Inflammatory macrophage treated with lipopolysaccharide for 1 hour (primary cell): ENCODE measurements at places on chromosomes 7 and 10.

DNA sequence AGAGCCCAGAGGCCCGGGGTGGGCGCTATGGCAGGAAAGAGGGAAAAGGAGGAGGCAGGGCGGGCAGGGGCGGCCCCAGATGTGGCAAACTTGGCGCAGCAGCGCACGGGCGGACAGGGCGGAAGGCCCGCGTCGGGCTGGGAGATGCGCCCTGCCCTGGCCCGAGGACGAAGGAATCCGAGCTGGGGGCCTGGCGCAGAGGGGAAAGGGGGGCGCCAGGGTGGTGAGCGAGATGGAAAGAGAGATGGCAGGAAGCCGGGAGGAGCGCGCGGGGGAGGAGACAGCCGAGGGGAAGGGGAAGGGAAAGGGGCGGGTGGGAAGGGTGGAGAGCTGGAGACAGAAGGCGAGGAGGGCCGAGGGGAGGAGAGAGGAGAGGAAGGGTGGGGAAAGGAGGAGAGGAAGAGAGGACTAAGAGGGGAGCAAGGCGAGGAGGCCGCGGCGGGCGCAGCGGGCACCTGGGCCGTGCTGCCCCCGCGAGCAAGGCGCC, at the start of gene MARVELD1:
Gene MARVELD1, plus strand, starts transcription at position 392 of the 487 bp plus-strand sequence. CDS start 147 bp downstream, outside the sequence.
- DNase-seq, result no peak

GRCh38 chr10:87585565-87586514, 73.8 kb upstream of the PAPSS2 start:
- no peak for DNase-seq

DNA sequence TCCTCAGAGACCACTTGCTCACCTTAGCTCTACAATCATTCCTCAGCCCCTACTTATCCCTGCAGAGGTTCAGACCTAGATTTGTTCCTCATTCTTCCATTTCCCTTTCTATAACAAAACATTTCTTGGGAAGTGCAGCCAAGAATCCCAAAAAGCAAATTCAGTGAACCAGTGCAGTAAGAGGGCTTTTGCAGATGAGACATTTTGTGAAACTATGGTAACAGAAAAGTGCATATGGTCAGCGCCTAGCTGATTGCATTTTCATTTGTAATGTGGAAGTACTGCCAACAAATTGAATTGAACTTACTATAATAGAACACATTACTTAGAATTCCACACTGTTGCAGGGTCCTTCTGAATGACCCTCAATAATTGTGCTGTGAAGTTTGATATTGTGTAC, 18.6 kb downstream of the AGMO start:
- no peak for DNase-seq

- no peak for DNase-seq
Measured at GRCh38 chr7:22718911-22719420, 8.0 kb upstream of the IL6 start.

- DNase-seq, result no peak
Measured at GRCh38 chr7:104111271-104111670, 96.5 kb downstream of the ORC5 start.

DNA sequence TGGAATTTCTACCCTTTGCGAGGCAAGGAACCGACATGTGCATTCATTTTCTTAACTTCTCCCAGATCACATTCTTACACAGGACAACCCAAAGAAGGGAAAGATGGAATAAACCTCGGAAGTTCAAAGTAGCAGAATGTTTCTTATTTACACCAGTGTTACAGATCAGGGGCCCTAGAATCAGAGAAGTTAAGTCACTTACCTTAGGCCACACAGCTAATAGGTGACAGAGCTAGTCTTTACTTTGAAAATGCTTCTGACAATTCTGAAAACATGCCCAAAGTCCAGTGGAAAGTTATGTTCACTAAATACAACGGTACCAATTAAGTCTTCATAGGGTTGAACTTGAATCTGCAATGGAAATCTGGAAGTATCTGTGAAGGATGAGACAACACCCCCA, 437.7 kb downstream of the DPP6 start:
- DNase-seq, result no peak
